ENCODE measurements at places on chromosomes 2 and 18.
A peak's percentile ranks its signal among the peaks of the same experiment; 100 is the strongest.

DNA sequence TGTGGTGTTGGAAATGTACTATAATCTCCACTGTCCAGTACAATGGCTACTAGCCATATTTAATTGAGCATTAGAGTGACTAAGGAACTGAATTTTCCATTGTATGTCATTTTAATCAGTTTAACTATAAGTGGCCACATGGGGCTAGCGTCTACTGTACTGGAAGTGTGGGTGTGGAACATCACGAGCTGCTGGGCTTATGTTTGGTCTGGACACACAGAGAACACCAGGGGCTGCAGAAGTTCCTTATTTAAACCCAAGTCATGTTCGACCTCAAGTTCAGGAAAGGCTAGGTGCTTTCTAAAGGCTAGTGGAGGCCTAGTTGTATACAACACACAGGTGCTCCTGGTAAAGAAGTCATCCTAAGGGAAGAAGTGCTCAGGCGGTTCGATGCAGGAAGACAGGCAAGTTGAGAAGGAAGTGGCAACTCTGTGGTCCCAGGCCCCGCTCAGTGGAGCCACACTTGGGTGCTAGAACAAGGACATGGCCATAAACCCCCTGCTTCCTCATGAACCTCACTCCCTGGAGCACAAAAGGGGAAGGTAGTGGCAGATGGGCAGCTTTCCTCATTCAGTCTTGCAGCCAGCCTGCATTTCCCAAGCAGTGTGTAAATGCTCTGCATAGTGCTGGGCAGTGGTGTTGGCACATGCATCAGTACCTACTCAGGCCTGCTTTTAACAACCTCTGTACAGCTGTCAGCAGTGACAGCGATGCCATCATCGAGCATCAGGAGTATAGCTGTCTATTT, 13.3 kb downstream of the LGALSL start:
- DNase-seq: no peak

DNA sequence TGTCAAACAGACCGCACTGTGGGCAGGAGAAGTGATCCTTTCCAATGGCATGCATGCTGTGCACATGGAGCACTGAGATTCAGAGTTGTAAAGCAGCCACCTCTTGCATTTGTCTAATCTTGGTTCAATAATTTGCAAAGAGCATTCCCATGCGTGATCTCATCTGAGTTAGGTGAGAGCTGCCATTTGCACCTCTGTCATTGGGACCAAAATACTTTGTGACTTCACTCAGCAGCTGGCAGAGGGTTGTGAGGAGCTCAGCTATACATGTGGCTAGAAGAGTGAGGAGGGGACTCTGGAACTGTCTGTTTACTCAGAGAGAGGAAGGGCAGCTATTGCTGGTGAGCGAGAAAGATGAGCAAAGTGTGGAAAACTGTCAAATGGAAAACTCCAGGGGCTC, 265.1 kb upstream of the TNP1 start:
- no peak for DNase-seq

DNA sequence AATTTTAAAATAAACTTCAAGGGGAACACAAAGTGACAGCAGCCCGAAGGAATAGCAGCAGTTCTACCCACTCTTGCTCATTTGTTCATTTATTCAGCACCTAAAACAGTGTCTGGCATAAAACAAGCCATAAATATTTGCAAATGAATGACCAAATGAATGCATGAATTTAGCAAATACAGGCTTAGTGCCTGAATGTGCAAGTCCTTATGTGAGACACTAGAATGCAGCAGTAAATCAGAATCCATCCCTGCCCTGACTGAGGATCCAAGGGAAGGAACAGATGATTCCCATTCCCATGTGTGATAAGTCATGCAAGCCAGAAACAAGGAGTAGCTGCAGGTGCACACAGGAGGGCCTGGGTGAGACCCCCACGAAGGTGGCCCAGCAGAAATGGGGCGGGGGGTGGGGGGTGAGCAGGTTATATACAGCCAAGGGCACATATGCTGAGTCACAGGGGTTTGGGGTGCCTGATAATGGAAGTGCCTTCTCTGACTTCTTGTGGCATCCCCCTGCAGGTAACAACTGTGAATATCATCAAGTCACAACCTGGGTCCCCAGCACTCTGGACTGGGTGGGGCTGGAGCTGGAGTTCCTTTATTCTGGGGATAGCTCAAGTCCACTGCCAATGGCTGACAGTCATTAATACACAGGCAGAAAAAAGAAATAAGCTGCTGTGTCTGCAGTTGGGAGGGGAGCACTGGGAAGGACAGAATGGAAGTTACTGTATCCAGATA, 311.9 kb downstream of the TXNL1 start:
- no peak for DNase-seq

DNA sequence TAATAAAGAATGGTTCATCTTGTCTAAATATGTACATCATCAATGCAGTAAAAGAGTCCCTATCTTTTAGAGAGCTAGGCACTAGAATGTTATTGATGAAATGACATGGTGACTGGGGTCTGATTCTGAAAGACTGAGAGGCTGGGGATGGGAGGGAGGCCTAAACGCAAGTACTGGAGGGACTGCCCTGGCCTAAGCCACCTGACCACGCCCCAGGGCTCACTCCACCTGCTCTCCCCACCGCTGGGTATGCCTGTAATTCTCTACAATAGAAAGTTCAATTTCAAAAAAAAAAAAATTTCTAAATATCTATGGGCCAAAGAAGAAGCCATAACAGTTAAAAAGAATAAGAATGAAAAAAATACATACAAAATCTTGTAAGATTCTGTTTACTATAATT, 194.0 kb downstream of the HDAC4 start:
- DNase-seq: no peak

- no peak for DNase-seq
Measured at GRCh38 chr2:232336241-232336736, 42.3 kb upstream of the ALPP start.

GRCh38 chr2:212364112-212364985, 174.3 kb downstream of the ERBB4 start:
- DNase-seq: no peak

GRCh38 chr2:240349133-240350005, 86.1 kb upstream of the GPC1 start:
- DNase-seq: peak; percentile 2
